Suppressor macrophage (primary cell): ENCODE measurements at places on chromosomes 16 and 17.

- DNase-seq: no peak
Observed at GRCh38 chr16:11260596-11260966, 4.6 kb upstream of the SOCS1 start.

GRCh38 chr16:30786936-30787612, at the start of gene ZNF629:
Gene ZNF629 (minus strand): TSS chr16:30787205. CDS start chr16:30784482, 2,723 bp downstream.
- DNase-seq: peak; percentile 81

GRCh38 chr17:11002417-11002816, 164.5 kb upstream of the PIRT start:
- DNase-seq: no peak

DNA sequence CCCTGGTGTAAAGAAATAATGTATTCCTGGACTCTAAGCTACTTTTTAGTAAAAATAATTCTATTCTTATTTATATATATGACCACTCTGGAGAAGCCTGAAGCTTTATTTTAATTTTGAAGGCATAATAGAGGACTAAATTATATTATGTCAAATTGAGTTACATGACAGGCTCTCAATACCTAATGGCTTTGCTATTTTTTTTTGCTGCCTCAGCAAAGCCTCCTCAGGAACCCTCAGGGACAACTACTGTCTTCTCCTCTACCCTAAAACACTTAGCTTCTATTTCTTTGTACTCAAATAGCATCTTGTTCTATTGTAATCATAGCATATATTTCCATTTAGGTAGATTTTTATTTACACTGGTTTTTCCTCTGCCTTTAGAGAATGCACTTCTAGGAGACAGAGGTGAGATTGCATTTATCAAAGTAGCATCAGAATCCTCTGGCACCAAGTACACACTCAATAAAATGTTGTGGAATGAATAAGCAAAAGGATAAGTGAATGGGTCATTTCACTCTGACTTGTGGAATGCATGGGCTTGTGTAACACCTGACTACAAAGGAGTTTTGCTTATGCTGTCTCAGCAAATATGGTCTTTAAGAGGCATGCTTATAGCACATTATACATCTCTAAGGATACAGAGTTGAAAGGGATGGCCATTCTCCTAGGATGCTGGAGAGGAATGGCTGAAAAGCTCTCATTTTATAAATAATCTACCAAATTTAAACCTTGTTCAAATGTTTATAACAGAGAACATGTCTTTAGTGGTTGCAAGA, 605.2 kb downstream of the KCNJ2 start:
- no peak for DNase-seq

DNA sequence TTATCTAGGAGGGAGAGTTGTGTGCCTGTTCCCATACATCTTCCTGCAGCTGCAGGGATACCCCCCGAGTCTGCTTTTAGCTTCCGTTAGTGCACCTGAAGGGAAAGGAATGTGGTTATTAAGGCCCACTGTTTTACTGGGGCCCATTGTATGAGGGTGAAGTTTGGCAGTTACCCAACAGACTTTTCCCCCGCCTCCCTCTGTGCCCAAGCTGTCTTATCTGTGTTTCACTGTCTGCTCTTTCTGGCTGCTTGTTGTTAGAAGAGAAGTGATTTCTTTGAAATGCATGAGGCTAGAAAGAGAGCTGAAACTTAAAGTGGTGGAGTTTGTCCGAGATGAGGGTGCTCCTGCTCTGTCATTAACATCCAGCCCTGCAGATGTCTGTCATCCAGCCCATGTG, 7.4 kb upstream of the OR1A2 start:
- DNase-seq: no peak

DNA sequence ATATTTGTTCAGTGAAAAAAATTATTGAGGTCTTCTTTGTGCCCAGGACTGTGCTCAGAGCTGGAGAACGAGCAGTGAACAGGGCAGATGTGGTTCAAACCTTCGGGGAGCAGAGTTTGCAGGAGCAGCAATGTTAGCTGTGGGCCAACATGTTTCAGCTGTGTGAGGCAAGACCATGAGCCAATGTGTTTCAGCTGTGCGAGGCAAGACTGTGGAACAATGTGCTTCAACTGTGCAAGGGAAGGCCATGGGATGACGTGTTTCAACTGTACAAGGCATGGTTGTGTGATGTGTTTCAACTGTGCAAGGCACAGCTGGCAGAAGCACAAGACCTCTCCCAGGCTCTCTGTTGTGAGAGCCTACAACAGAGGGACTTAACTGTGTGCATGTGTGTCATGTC, 35.2 kb upstream of the SDK2 start:
- no peak for DNase-seq

DNA sequence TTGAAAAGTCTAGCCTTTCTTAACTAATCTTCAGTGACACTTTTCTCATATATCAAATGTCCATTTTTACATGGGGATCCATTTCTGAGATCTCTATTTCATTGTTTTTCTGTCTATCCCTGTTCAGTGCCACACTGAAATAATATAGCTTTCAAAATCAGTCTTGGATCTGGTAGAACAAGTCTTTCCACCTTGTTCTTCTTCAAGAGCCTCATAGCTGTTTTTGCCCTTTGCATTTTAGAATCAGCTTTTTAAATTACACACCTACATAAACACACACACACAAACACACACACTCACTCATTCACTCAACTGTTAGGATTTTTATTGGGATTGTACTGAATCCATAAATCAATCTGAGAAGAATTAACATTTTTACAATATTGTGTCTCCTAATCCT, 19.2 kb downstream of the GSDMB start:
- DNase-seq: no peak

GRCh38 chr16:85550953-85551924, 61.9 kb upstream of the GSE1 start:
- no peak for DNase-seq

- DNase-seq: no peak
Observed at GRCh38 chr16:441447-441846, 16.0 kb downstream of the RAB11FIP3 start.

DNA sequence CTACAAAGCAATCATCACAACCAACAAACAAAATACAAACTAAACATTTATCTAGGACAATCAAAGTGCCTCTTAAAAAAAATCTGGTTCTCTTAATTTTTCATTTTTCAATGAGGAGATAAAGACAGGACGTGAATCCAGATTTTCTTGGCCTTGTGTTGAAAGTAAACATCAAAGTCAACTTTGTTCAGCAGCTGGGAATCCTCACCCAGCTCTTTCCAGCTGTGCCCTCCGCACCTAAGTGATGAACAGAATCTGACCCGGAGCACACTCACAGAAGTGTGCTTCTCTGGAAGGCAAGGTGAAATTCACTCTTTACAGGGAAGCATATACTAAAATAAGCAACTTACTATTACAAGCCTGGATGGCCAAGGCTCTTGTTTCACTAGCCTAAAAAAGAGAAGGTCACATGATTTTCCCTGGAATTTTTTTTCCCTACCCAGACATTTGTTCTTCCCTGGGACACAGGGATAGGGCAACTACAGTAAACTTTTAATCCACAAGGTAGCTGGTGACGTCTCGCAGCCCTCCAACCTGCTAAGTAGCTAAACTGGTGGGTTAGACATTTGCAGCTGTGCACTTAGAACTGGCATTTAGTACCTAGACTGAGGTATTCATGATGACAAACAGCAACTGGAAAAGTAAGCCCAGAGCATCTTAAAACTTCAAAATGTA, 3.2 kb downstream of the WIPI1 start:
- DNase-seq: no peak

GRCh38 chr17:16934836-16935235, 37.1 kb downstream of the TNFRSF13B start:
- DNase-seq: no peak
